Right ventricle myocardium inferior (tissue), 1 donor: ENCODE measurements at places on chromosomes 4 and X.

GRCh38 chr4:185625503-185625902 lies 90.2 kb upstream of the PDLIM3 start:
- DNase-seq: no peak

- DNase-seq: no peak
Observed at GRCh38 chrX:1223242-1223600, 10.8 kb upstream of the CRLF2 start.

GRCh38 chr4:72568959-72569718 lies at the start of gene ADAMTS3:
TSS of gene ADAMTS3 (minus strand) at chr4:72569221. CDS start at chr4:72568762, 459 bp downstream.
- peak; percentile 78 for DNase-seq

DNA sequence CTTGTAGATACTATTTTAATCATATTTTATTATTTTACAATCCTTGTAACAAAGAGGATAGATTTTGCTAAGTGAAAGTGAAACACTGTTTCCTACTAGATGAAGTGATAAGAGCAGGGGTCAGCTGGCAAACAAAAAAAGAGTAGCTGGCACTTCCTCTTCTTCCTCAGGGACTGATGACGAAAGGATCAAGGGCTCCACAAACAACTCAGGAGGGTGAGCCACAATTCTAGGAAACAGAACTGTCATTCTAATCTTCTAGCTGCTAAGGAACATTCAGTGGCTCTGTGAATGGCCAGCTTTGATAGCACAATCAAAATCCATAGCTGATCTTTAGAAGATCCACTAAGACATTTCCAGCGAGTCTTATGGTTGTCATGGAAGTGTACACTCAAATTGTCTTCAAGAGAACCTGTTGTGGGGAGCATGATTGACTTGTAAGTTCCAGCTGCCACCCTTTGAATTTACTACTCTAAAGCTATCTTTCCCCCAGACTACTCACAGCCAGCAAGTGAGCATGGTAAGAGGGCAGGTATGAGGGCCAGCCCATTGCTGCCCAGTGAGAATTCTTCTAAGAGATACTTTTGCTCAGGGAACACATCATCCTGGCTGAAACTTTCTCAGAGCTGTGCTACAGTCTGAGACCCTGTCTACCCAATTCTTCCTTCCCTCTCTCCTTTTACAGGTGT lies 275.7 kb upstream of the RASGEF1B start:
- DNase-seq: no peak

DNA sequence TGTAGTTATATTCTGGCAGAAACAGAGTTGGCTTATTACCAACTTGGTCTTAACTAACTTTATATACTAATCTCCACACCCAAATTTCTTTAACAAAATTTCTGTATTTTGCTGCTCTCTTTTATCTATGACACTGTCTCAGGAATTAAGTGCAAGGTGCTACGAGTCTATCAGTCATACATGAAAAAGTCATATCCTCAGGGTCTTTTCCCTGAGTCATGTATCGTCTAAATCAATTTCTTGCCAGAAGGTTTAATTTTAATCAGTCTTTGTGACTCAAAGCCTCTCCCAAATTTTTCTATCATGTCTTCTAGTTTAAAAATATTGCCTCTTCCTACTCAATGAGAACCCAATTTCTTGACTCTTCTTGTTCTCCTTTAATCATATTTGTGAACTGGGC lies 1803.6 kb upstream of the PCDH7 start:
- no peak for DNase-seq

- DNase-seq: no peak
Observed at GRCh38 chrX:109830704-109831206, 97.7 kb upstream of the ACSL4 start.
